ENCODE measurements at places on chromosomes 16 and 17.

DNA sequence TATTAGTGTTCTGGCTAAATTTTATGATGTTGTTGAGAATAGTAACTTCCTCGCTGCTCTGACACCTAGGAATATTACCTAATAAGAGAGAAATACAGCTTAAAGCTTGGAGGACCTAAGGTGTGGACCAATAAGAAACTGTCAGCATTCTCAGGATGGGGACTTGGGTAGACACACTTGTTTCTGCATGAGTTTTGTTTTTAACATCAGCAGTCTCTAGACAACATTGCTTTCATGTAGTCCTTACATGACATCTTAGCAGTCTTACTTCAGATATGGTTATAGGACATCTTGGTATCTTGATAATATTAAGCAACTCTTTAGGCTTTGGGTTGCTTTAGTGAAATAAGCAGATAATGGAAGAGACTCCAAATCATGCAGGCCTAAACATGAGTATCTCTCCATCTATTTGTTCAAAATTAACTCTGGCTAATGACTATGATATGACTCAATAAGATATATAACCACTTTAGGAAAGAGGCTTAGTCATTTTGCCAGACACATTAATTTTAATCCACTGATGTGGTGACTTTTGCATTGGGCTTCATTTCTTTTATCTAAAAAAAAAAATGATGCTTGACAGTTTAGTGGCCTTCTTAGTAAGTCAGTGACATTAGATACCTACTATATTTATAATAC is 84.5 kb downstream of the WNT3 start:
- no peak for DNase-seq

GRCh38 chr17:71023249-71024030 is 854.1 kb downstream of the KCNJ2 start:
- peak; percentile 70 for DNase-seq

DNA sequence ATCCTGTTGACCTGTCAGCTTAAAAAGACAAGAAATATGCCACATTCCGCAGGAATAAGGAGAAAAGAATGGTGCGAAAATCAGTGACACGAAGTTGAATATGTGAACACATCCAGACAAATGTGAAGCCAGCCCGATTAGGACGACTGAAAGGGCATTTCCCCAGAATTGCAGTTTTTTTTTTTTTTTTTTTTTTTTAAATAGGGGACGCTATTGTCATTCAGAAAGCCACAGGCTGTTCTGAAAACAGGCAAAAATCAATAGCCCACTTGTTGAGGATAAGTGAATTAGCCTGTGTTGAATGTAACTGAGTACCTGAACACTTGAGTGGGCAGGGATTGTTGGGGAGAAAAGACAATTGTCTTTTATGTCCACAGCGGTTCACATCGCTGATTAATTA is 507.1 kb downstream of the WWOX start:
- DNase-seq, result no peak

DNA sequence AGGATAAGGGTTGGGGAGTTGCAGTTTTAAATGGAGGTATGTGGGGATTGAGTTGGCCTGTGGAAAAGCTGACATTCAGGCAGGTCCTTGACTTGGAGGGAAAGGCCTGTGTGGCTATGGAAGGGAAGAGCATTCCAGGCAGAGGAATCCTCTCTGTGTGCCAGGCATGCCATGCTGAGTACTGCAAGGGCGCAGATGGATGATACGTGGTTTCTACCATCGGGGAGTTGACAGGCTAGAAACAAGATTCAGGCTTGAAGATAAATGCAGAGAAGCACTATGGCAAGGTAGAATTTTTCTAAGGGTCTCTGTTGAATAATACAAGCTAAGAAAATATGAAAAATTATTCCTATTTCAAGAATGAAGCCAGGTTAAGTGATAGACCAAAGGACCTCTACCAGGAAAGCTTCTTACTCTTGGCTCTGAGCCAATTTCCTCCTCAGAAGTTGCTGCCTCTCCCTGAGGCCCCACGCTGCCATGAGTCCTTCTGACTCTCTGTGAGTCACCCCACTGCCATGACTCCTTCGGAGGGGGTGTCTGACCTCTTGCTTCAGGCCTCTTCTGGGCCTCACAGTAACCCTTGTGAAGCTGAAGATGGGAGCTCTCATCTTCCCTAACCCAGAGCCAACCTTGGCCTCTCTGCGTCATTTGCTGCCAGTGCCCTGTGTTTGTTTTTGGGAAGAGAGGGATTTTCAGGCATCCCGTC is 75.8 kb downstream of the WNT3 start:
- DNase-seq, result peak; percentile 19

- no peak for DNase-seq
Observed at GRCh38 chr16:20301840-20302239, 25.5 kb downstream of the GP2 start.

DNA sequence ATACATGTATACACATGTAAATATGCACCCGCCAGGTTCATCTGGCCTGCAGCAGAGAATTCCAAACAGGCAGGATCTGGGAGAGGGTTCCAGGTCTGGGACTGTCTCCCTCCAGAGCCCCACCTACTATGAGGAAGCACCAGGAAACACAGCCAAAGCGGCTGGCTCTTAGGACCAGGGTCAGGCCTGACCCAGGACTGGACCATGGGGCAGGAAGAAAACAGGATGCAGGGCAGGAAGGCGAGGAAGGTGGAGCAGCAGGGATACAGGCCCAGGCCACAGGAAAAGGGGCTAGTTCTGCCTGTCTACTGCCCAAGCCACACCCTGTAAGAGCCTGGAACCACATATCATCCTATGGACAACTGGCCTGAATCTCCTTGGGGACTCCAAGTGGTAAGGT is 2.2 kb downstream of the HID1 start:
- no peak for DNase-seq

GRCh38 chr17:17398188-17398942 is 78.4 kb upstream of the MED9 start:
- no peak for DNase-seq

GRCh38 chr16:4677390-4677789 is 16.0 kb upstream of the NUDT16L1 start:
- no peak for DNase-seq

GRCh38 chr17:79969906-79970305 is 65.8 kb downstream of the TBC1D16 start:
- no peak for DNase-seq

- no peak for DNase-seq
Observed at GRCh38 chr16:85335584-85336491, 223.6 kb upstream of the CIBAR2 start.

Data from HEK293T (cell line).